ENCODE measurements at places on chromosomes 3 and 15.
A peak's percentile ranks its signal among the peaks of the same experiment; 100 is the strongest.

DNA sequence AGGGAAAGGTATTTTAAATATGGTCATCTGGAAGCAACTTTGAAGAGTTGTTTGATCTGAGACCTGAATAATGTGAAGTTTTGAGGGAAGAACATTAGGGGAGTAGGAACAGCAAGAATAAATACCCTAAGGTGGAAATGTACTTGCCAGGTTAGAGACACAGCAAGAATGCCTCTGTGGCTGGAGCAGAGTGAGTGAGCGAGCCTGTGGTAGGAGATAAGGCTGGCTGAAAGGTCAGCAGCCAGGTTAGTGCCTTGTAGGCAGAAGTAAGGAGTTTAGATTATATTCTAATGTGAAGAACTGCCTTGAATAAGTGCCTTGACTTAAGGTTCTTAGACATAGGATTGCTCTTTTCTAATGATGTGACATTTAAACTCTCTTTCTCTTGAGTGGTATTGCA, 18.3 kb downstream of the LRRC49 start:
- no peak for DNase-seq

DNA sequence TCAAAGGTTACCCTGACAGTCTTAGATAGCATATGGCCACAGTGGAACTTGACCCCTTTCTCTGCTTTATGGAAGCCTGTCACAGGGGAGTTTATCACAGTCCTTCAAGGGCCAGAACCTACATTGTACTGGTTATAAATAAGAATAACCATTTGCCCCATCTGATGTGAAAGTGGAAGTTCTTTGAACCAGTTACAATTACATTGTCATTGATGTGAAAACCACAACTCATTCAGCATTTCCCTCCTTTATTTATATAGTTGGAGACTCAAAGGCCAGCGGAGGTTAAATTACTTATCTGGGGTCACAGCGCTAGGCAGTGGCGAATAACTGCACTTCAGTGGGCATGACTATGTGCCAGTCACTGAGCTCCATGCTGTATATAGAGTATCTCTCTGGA, 60.5 kb upstream of the TBC1D5 start:
- DNase-seq, result no peak

DNA sequence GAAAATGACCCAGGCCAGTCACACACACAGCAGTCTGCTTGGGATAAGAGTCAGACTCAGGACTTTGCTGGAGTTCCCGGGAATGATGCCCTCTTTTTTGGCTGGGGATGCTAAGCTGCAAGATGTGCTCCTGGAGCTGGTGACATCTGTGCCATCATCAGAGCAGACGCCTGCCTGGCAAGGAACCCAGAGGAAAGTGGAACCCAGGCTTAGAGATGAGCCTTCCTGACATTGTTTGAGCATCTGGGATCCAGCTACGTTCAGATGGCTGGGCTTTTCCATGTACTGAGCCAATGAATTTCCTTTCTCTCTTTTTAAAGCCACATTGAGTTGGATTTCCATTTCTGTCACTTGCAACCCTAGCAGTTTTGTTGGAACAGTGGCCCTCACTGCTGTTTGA, 53.3 kb downstream of the EBLN2 start:
- DNase-seq, result no peak

DNA sequence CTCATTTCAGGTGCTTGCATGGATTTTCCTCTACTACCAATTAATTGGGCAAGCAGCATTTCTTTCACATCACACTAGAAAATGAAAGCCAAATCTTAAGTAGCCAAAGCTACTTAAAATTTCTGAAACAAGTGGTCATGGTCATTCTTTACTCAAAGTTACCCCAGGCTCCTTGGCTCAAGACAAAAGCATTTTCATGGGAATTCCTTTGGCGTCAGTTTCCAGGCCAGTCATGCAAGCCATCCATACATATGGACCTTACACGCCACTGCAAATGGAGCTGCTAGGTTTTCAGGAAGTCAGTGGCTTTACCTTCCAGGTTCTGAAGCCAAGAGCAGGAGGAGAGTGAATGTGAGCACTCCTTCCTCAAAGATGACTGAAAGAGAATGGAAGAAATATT, 83.7 kb upstream of the IL12A start:
- no peak for DNase-seq

GRCh38 chr15:73038220-73038619, 14.0 kb upstream of the NEO1 start:
- no peak for DNase-seq

- DNase-seq, result no peak
Observed at GRCh38 chr3:10748040-10748439, 68.0 kb upstream of the SLC6A11 start.

GRCh38 chr3:152388631-152389030, 119.9 kb downstream of the MBNL1 start:
- no peak for DNase-seq

GRCh38 chr3:47161983-47162696, 1.8 kb downstream of the SETD2 start:
- no peak for DNase-seq

DNA sequence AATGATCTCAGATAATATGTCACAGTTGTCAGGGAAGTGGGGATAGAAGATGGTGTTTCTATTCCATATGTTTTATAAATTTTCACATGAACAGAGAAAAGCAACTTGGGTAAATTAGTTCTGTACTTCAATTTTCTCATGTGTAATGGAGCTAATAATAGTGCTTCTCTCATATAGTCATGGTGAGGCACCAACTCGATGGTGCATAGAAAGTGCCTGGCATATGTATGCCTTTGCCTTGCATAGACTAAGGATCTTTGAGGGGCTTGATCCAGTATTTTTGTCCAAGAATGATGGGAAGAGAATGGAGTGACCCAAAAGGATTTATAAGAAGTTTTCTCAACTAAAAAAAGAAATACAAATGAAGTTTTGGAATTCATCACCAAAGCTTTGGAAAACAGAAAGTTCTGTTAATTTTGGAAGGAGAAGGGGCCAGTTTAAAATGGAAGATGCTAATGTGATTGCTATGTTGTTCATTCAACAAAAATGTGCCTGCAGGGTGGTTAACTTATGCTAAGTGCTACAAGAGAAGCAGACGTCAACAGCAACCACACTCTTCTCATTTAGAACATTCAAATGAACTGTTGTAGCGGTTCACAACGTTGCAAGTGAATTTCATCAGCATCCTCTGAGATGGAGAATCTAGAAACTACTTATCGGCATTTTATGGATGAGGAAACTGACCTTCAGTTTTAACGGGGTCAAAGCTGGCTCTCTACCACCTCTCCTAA, 86.1 kb downstream of the RTP4 start:
- DNase-seq, result no peak

DNA sequence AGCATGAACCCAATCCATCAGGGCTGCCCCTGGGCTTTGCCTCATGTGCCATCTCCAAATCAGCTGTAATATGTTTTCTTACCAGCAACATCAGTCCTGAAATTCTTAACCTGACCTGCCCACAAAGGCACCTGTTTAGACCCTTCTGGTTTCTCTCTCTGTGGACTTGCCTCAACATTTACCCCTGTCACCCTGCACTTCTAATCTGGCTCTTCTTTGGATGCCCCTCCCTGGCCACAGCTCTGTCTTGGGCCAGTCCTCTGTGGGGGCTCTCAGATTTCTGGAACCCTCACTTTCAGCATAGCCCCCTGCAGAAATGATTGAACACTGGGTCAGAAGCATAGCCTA, 168.7 kb upstream of the STAC start:
- DNase-seq, result no peak

- DNase-seq, result no peak
Observed at GRCh38 chr3:30728143-30728542, 121.7 kb downstream of the TGFBR2 start.

GRCh38 chr3:43870844-43871626, 180.3 kb downstream of the ABHD5 start:
- no peak for DNase-seq

DNA sequence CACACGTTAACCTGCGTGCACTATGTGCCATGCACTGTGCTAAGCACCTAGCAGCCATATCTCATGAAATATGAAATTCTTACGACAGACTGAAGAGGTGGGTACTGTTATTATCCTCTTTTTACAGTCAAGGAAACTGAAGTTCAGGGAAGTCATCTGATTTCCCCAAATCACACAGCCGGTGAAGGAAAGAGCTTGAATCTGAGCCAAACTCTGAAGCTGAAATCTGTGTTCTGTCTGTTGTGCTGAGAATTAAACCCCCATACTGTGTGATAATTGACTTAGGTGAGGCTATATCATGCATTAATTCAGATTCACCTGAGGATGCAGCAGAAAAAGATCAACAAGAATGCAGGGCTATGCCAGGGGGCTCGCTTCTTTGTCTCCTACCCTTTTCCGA, 475 bp downstream of the FAM107A start:
- DNase-seq, result no peak

GRCh38 chr15:51617886-51618285, 4.7 kb downstream of the DMXL2 start:
- no peak for DNase-seq

DNA sequence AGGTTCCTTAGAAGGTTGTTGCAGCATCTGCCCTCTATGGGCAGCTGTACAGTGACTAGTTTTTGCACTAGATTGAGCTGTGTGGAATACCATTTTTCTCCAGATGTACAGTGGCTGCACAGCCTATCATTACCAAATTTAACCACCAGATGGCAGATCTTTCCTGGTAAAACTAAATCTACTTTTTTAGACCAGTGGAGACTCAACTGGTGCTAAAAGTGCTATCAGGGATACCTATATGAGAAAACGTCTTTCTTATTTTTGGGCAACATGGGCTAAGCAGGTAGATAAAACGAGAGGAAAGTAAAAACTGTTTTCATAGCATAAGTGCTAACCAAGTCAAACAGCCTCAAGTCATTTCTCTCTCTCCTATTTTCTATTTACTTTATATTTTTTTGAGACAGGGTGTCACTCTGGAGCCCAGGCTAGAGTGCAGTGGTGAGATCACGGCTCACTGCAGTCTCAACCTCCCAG, 21.2 kb downstream of the IGSF10 start:
- DNase-seq, result peak; percentile 18

DNA sequence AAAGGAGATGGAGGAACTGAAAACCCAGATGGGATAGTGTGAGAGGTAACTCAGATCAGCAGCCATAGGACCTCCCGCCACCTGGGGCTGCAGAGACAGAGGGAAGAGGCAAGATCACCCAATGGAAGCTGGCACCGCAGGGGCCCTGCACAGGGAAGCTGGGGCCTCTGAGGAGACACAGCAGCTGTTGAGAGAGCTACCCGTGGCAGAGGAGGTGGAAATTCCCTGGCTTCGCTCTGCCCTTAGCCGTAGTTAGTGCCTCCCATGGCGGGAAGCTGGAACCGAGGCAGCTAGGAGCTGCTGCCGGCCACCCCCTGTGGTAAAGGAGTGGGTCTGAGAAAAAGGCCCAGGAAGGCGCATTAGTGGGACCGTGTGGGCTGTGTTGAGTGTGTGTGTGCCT, 18.0 kb upstream of the PLXNA1 start:
- no peak for DNase-seq

DNA sequence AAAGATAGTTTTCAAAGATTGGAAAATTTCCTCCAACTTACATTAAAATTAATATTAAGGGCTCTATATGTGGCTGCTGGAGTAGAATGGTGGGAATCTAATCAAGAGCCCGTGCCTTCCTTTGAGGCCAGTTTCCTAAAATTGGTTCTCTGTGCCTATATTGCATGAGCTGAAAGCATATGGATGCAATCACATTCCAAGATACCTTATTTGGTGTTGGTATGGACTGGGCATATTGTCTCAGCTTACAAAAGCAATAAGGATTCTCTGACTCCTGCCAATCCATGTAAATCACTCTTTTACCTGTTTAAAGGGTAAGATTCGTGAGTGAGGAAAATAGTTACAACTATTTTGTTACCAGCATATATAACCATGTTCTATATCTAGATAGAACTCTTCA, 111.6 kb downstream of the GREM1 start:
- DNase-seq, result no peak

- DNase-seq, result no peak
Observed at GRCh38 chr15:45089712-45090373, 24.1 kb downstream of the DUOX2 start.

DNA sequence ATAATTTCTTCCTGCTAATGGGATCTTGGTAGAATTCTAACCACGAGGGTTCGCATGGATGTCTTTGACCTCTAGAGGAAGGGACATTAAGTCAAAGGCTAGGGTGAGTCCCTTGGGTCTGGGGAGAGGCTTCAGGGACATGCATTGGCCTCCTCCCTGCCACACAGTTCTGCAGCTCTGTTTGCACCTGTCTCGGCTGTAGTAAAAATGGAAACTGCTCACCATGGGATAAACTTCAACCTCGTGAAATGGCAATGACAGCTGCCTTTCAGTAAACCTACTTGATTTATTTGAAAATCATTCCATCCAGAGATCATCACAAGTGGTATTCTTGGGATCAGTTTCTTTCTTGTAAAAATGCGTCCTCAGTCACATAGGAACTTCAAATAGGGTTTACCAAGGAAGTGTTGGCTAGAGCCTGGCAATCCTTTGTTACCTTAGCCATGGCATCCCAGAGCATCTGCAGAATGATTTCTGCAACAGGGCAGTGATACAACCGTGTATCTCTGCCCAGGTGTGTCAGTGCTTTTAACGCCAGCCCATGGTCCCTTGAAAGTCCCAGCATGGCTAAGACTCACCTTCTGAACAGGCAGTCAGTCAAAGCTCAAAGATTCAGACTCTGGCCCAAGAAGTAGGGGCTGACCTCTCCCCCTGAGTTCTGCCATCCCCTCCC, 14.0 kb upstream of the LRTM1 start:
- DNase-seq, result no peak

GRCh38 chr3:137438561-137438960, 325.6 kb upstream of the SOX14 start:
- no peak for DNase-seq

DNA sequence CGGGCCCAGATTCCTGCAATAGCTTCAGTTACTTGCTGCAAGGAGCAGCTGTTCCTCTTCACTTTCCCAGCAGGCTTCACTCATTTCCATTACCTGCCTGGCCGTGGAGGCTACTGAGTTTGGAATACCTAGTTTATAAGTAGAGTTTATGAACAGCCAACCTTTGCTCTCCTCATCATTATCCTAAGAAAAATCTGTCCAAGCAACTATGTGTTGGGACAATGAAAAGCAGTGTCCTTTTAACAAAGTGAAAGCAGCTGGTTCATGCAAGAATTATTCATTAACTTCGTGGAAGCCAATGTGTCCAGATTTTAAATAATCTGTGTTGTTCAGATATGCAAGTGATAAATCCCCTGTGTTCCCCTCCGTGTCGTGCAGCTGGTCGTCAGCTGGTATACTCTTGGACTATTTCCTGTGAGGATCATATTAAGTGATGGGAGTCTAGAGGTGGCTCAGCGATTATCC, 39.3 kb upstream of the SSR3 start:
- DNase-seq, result no peak

GRCh38 chr3:45978006-45978761, 17.4 kb downstream of the FYCO1 start:
- peak; percentile 79 for DNase-seq

GRCh38 chr3:3260870-3261269, 81.4 kb upstream of the CRBN start:
- DNase-seq, result no peak
